ENCODE measurements at places on chromosomes 3 and 15.

DNA sequence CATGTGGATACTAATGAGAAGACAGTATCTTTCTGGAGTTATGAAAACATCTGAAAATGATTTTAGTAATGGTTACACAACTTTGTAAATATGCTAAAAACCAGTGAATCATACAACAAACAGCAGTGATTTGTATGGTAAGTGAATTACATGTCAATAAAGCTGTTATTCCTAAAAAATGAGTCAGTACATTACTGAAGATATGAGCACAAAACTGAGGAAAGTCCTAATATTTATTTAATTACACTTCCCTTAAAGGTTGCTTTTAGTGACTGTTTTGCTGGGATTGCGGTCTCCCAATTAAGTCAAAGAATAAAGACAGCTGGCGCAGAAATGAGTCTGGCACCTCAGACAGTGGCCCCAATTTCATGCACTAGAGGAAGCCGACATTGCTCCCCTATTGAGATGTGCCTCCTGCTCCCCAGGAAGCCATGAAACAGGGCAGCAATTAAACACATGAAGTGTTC lies 50.9 kb upstream of the FSIP1 start:
- DNase-seq: no peak

- DNase-seq: no peak
These were observed 106.2 kb upstream of the THBS1 start for GRCh38 chr15:39474657-39475056.

GRCh38 chr15:77070180-77070494 lies 772 bp downstream of the TSPAN3 start:
- DNase-seq: no peak

DNA sequence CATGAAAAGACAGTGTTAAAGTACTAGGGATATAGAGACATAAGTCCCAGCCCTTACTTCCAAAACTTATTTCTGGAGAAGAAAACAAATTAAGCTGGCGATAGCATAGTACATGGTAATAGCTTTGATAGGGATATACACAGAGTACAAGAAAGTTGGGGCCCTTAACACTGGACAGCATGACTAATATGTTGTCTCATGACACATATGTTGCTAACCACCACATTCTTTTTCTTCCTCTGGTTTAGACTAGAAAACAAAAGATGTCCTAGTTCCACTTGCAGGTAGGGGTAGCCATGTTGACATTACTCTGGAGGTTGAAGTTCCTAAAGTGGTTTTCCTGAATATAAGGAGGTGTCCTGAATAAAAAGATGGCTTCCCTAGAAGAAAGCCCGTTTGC lies 75.3 kb downstream of the RFX7 start:
- no peak for DNase-seq

- DNase-seq: no peak
These were observed 162.3 kb upstream of the NR2E3 start for GRCh38 chr15:71648095-71648494.

GRCh38 chr15:91114301-91114700 lies 14.2 kb downstream of the SV2B start:
- DNase-seq: peak; percentile 76

GRCh38 chr3:150996731-150997130 lies 24.2 kb upstream of the CLRN1 start:
- DNase-seq: no peak

DNA sequence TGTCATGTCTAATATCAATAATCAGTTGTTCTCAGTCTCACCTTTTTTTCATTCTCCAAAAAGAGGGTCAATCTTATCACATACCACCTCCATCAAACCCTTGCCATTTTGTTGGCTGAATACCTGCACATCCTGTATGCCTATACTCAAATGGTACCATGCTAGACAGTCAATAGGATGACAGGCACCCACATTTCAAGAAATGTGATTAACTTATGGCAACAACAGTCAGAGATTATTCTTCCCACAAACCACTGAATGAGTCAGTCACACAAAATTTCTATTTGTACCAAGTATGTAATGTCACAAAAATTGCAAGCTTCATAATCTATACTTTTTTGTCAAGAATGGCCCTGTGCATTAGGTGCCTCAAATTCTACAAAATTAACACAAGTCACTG lies 5.1 kb upstream of the SLC27A2 start:
- no peak for DNase-seq

All from D341Med (cell line).